NCI-H187 treated with DMSO at 0.1 percent for 48 hours (cell line): ENCODE measurements at places on chromosomes 16 and 17.

DNA sequence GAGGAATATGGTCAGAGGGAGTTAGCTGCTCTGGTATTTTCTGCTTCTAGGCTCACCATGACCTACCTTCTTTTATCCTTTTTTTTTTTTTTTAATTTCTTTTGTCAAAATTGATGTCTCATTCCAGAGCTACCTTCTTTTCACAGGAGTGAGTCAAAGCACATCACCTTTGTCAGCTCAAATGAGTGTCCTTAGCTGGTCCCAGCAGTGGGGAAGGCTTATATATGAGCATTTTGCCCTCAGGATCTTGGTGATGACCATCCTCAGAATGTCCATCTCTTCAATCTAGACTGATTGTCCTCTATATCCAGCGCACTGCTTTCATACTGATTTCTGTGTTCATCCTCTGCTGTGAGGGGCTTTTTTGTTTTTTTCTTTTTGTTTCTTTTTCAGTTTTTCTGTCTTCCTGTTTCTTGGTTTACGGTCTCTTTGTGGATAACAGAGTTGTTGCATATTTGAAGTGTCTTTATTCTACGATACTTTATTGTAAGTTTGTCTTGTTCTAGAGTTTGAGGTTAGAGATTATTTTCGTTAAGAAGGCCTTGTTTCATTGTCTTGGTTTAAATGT lies 24.9 kb downstream of the CBFB start:
- DNase-seq, result no peak

- DNase-seq, result no peak
Observed at GRCh38 chr16:1330260-1330914, 3.1 kb upstream of the BAIAP3 start.

- DNase-seq, result no peak
Observed at GRCh38 chr16:21702276-21702675, 38.5 kb downstream of the OTOA start.

GRCh38 chr17:17018612-17019429 lies 23.4 kb upstream of the MPRIP start:
- DNase-seq, result no peak

- DNase-seq, result no peak
Observed at GRCh38 chr17:19660219-19660870, 11.8 kb downstream of the ALDH3A2 start.

DNA sequence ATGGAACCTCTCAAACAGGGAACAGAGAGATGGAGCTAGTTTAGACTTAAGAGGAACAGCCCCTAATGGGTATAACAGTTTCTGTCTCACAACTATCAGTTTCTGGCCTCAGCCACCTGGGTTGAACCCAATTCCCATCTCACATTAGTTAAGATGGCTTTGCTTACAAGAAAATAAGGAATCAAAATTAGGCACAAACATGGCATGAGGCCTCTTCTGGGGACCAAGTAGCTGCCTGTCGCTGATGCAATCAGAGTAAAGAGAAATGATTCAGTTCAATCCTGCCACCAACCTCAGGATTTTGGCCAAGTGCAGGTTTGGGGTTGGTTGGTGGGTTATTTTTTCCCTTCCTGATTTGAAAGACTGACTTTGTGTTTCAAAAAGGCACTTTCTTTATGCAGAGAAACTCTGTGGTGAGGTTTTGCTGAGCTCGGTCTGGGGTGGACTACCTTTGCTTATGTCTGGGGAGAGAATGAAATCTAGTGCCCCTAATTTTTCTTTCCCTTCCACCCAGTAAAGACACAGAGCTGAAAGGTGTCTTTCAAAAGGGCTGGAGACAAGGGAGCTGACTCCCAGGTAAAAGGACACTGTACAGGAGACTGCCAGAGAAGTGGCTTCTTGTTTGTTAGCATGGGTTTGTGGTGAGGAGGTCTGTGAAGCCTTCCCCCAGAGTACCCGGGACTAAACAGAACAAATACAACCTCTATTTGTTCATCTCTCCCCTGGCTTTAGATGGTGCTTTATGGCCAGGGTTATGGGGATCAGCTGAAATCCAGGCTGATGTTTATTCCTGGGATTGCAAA lies 44.8 kb upstream of the NFAT5 start:
- no peak for DNase-seq

GRCh38 chr16:19916064-19916463 lies 31.4 kb upstream of the GPRC5B start:
- no peak for DNase-seq

DNA sequence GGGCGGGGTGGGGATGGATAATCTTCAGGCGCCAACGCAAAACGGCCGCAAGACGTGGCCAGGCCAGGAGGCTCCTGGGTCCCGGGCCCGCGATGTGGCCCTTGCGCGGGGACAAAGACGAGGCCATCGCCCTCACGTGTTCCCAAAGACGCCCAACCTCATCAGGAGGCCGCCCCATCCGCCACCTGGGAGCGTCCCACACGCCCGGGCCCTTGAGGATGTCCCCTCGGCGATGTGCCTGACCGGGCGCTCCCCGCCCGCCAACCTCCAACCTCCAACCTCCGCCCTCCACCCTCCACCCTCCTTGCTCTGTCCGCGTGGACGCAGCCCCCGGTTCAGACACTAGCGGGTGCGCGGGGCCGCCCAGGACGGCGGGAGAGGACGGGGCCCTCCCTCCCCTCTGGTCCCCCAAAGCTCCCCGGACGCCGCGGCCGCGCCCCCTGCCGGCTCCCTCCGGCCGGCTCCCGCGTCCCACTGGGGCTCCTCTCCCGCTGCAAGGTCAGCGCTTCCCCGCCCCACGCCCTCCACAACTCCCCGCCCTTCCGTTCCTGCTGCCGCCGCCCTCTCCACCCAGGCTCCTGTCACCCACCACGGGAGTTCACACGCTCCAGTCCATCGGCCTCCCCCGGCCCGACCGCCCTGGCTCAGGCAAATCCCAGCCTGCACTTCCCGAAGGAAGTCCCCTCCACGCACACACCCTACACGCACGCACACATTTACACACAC lies 250.8 kb upstream of the RPL38 start:
- DNase-seq, result no peak

DNA sequence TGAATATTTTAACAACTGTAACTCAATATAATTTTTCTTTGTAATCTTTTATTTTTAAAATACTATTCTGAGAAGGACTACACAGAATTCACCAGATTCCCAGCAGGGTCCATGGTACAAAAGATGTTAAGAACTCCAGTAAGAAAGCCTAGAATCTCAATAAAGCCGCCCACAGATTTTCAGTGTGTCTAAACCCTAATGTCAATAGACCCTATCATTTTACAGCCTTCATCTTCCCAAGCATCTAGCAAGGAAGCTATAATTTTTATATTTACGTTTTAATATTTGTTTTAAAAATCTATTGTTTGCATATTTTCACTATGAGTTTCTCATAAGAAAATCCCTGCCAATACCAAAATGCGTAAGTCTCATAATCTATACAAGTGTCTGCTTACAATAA lies 148.5 kb downstream of the CEP112 start:
- DNase-seq, result no peak

DNA sequence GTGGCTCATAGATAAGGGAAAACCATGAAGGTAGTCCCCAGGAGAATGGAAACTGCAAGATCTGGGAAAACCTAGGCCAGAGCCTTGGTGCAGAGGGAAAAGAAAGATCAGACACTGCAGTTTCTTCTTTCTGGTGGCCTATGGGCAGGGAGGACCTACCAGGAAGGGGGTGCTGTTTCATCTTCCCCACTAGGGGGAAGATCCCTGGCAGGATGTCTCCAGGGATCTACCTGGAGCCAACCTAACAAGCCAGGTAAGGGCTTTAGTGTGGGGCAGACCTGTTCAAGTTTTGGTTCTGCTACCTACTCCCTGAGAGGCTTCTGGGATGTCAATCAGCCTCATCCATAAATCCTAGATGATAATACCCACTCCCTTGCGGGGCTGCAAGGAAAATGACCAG lies 21.4 kb downstream of the TOM1L2 start:
- no peak for DNase-seq

GRCh38 chr16:9128346-9129342 lies 37.2 kb downstream of the HAPSTR1 start:
- DNase-seq, result no peak

DNA sequence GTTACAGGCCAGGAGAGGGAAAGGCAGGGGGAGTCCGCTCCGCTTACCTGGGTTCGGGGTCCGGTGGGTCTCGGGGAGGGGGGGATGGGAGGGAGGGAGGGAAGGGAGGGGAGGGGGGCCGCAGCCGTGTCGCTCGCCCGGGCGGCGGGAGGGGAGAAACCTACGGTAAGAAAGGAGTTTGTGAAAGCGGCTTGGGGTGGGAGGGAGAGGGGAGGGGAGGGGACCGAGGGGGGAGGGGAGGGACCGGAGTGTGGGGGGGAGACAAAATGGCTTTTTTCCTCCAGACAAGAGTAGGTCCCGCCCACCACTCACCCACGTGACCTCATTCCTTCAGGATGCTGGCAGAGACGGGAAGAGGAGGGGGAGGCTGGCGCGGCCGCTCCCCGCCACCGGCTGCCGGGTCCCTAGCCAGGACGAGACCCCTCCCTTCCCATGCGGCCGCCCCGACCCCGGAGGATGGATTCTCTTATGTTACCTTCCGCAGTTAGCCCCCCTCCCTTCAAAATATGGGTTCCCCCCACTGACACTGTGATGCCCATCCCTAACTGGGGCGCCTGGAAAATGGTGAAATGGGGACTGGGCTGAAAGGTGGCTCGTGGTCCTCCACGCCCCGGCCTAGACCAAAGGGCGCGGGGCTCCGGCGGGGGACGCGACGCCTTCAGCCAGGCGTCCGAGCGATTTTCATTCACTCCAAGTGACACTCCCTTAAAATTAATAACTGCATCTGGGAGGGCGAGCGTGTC lies at the start of gene PCGF2:
TSS of gene PCGF2 (minus strand) at position 188 of the 743 bp plus-strand sequence. CDS start 7,934 bp downstream, outside the sequence.
- peak; percentile 56 for DNase-seq

- no peak for DNase-seq
Observed at GRCh38 chr17:33595828-33596227, 302.7 kb upstream of the ASIC2 start.

DNA sequence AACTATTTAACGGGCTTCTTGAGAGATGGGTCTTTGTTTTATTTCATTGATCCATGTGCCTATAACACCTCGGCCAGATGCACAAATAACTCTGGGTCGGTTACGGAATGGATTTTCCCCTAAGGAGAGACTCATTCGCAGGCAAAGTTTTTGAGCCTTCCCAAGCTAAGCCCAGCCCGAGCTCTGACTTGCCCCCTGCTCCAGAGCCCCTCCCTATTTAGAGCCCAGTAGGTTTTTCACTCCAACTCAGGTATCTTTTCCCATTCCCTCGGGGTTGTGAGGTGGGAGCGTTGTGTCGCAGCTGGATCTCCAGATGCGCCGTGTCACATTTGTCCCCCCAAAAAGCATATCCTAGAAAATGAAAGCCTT lies 812 bp upstream of the MYOCD start:
- no peak for DNase-seq

DNA sequence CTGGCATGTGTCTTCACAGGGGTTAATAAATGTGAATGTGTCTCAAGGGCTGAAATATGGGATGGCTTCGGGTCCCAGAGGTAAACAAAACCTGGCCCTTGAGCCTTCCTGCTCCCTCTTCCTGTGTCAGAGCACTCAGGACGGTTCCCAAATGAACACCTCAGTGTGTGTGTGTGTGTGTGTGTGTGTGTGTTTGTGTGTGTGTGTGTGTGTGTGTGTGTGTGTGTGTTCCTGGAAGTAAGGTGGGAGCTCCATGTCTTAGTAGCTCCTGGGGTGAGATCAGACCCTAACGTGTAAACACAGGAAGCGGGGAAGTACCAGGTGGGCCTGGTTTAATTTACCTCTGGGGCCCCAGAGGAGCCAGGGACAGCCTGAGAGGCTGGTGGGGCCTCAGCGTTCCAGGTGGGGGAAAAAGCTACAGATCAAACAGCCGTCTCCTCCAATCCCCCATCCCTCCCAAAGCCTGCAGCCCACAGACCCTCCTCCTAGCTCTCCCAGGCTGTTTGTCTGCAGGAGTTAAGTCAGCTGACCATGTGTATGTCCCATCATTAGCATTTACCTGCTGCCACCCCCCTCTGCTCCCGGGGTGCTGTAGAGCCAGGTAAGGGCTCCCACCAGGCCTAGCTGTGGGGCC lies 6.1 kb downstream of the KIF19 start:
- no peak for DNase-seq

DNA sequence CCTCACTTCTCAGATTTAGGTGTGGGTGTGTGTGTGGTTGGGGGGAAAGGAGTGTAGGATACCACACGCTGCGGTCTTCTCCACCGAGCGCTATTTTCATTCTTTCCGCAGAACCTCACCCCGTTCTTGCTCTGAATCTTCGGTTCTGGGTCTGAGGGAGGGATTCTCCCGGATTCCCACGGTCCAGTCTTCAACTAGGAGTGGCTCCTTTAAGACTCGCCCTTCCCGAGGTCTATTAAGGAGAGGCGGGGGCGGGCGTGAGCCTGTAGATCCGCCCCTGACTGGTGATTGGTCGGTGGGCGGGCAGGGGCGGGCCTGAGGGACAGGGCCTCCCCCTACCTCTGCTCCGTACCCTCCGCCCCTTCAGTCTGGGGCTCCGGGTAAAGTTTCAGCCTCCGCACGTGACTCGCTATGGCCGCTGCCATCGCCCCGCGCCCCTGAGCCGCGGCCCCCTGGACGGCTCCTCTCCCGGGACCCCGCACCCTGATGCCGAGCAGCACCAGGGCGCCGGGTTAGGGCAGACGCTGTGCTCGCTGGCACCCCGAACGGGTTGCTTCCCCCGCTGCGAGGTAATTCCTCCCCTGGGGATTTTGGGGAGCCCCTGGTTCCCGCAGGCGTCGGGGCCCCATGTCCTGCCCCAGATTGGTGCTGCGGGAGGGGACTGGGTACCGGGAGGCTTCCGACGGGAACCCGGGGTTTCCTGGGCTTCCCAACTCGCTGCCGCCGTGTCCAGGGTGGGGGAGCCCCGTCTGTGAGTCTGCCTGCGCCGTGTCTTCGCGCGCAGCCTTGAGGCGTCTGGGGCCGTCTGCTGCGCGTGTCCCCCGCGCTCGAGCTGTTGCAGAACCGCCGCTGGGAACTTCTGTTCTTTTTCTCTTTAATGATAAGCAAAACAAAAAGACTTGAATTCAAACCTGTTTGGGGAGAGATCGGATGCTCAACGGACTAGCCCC lies 9.2 kb downstream of the RARA start:
- peak; percentile 85 for DNase-seq

- no peak for DNase-seq
Observed at GRCh38 chr16:57711-58110, 4.1 kb downstream of the SNRNP25 start.

GRCh38 chr16:47581114-47581513 lies 120.0 kb downstream of the PHKB start:
- no peak for DNase-seq

- DNase-seq, result peak; percentile 28
Observed at GRCh38 chr17:6651354-6651918, at the start of the genes C17orf100 and MED31. TSS of gene C17orf100 (plus strand) at chr17:6651762. CDS start at chr17:6651914, 152 bp downstream. TSS of gene MED31 (minus strand) at chr17:6651605. CDS start at chr17:6651528, 77 bp downstream.

- no peak for DNase-seq
Observed at GRCh38 chr16:25691519-25692091, at the start of gene HS3ST4. TSS of gene HS3ST4 (plus strand) at chr16:25691959.

DNA sequence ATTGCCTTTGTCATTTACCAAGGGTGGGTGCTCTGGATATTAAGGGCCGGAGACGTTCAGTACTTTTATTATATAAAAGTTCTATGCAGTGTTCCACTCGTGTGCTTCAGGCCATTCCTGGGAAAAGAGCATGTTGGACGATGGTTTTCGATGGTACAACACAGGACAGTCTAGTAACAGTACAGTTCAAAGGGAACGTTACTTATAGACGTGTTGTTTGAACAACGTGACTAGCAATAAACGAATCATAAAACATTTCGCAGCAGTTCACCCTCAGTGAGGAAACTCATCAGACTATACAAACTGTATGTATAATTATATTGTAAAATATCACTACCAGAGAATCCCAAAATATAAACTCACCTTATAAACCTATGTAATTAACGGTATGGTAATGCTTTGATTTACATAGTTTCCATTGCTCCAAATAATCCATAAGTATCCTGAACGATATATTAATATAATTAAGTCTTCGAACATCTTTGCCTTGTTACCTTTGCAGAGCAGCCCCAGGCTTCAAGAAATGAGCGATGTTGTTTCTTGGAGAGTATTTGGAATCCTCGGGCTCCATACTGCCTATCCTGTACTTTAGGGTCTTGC lies 589 bp downstream of the NMT1 start:
- no peak for DNase-seq
